Head of caudate nucleus (tissue), 42 donors: ENCODE measurements at places on chromosomes 3 and 15.

GRCh38 chr15:32951736-32952464 lies 234.1 kb downstream of the GREM1 start:
- DNase-seq: no peak

GRCh38 chr15:89954541-89954940 lies 41.8 kb upstream of the ARPIN start:
- no peak for DNase-seq

DNA sequence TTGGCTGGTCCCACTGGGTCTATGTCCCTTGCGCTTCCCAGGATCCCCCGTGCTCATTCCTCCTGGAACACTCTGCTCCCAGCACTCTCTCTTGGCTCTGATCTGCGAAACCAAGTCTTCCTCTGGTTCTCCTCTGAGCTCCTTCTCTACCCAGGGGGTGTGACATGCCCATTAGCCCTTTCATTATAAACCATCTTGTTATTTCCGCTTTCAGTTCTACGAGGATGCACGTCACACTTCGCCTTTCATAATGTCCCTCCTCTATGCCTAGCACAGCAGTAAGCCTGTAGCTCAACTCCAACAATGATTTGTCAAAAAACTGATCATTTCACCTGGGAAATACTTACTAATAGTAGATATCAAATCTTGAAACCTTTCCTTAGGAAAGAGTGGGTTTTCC lies 52.0 kb upstream of the RAD18 start:
- DNase-seq: no peak

DNA sequence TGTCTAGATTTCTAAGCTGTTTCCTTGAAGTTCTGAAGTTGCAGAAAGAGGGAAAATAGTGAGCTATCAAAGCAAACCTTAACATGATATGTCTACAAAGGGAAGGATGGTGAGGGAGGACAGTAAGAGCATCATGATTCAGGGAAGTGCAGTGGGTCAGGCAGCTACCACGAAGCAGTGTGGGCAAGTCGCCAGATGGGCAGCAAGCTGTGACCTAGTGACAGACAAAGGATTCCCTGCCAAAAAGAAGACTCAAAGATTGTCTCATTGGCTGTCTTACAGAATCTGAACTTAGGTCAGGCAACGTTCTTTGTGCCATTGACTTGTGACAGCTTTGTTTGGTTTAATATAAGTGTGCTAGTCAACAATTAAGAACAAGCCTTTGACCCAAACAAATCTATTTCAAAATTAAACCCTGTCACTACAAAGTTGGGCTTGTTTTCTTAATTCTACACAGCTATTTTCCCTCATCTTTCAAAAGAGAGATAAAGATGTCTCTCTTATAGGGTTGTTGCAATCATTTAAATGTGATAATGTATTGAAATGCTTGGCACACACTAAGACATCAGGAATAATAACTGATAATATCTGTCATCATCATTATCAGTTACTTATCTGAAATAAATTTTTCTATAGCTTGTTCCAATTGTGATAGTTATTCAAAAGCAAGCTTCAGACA lies 153.3 kb downstream of the ECT2 start:
- DNase-seq: no peak

DNA sequence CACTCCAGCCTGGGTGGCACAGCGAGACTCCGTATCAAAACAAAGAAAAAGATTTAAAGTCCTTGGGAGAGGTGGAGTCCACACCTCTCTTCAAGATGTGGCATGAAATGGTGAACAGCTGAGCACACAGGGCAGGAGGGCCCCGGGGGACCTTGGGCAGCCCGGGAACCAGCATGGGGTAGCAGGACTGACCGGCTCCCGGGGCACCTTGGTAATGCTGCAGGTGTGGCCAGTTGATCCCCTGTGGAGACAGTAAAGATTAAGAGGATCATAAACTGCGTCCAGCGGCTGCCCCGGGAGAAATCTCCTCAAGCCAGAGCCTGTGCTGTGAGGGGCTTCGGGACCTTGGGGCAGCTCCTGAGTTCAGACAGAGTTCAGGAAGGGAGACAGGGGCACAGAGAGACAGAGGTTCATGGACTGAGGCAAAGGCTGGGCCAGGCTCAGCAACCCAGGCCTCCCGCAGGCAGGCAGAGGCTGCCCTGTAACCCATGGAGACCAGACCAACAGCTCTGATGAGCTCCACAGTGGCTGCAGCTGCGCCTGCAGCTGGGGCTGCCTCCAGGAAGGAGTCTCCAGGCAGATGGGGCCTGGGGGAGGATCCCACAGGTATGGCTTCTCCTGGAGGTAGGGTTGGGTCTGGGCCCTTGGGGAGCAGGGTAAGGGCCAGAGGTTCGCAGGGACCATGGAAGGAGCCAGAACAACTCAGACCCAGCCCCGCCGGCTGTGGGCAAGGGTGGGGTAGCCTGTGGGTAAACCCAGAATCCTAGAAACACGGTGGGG lies at the start of gene NR2E3:
Gene NR2E3 (plus strand): TSS at position 299 of the 780 bp plus-strand sequence. CDS start 190 bp downstream, at position 489.
- DNase-seq: no peak

GRCh38 chr3:11002371-11002807 lies 9.8 kb downstream of the SLC6A1 start:
- no peak for DNase-seq

DNA sequence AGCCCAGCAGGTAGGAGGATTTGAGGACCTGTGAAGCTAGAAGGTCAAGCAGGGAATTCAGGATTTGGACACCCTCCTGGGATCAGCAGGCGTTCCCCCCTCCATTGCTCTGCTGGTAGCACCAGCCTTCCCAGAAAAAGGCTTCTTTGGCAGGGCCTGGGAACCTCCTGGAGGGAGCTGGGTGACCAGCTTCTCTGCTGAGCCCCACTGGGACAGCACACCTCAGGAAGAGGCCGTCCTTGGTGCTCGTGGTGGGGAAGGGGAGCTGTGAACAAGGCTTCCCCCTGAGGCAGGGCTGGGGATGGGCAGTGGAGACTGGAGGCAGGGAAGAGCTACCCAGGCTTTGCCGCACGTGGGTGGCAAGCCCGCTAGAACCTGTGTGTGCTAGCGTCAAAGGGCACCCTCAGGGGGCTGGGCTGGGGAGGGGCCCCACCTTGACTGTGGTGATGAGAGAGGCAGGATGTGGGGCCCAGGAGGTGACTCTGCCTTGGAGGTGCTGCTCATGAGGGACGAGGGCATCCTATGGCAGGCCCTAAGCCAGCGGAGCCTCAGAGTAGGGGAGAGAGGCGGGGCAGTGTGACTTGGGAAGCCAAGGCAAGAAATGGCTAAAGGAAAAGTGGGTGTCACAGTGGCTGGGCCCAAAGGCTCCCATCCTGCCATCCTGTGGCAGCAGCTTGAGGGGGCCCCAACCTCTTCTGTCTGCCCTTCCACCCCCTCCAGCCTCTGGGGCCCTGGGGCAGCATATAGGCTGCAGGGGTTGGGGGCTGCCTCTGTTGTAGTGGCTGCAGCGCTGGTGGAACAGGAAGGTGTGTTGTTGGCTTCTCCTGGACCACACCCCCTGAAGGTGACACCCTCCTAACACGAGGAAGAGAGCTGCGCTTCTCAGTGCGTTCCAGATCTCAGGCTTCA lies 20.7 kb downstream of the KLF13 start:
- no peak for DNase-seq

GRCh38 chr3:20064796-20065564 lies 24.7 kb downstream of the KAT2B start:
- no peak for DNase-seq

DNA sequence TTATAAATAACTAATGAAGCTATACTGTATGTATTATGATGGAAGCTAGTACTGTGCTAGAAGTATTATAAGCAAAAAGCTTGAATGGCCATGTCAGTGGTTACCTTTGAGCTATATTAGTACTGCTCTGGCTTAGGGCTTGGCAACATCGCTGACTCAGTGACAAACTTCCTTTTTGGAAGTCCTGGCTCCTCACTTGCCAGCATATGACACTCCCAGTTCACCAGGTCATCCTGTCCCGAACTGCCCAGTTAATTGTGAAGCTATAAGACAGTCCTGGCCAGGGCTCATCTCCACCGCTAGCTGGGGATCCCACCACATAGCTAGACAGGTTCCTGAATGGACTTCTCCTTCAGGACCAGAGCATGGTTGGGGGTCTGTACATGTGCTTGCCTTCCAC lies 31.9 kb downstream of the RAB8B start:
- DNase-seq: no peak

- DNase-seq: no peak
Measured at GRCh38 chr3:79367066-79367465, 400.7 kb downstream of the ROBO1 start.

- no peak for DNase-seq
Measured at GRCh38 chr3:197353001-197353866, 54.8 kb upstream of the DLG1 start.

DNA sequence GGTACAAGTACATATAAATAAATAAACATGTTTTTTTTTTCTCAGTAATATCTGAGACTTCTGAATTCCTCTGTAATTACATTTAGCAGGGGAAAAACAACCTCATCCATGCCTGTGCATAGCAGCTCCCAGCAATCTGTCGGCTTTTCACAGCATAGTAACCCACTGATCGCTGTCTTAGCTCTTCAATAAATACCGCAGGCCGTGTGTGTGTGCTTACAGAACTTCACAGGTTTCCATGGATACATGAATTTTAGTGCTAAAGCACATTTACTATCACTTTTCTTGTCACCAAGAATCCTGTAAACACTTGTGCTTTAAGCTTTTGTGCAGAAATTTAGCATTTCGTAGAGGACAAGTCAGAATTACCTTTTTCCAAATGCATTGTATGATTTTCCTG lies 4.0 kb upstream of the PLAAT1 start:
- DNase-seq: no peak

GRCh38 chr3:50687127-50687751 lies 12.5 kb downstream of the DOCK3 start:
- DNase-seq: no peak

GRCh38 chr3:149177122-149177521 lies 44.5 kb downstream of the CP start:
- DNase-seq: no peak

- peak; percentile 21 for DNase-seq
Measured at GRCh38 chr3:79086514-79086913, 681.3 kb downstream of the ROBO1 start.

GRCh38 chr15:85318048-85318731 lies 62.2 kb upstream of the AKAP13 start:
- no peak for DNase-seq

GRCh38 chr3:111859974-111860859 lies 1.2 kb downstream of the PHLDB2 start:
- DNase-seq: peak; percentile 7

DNA sequence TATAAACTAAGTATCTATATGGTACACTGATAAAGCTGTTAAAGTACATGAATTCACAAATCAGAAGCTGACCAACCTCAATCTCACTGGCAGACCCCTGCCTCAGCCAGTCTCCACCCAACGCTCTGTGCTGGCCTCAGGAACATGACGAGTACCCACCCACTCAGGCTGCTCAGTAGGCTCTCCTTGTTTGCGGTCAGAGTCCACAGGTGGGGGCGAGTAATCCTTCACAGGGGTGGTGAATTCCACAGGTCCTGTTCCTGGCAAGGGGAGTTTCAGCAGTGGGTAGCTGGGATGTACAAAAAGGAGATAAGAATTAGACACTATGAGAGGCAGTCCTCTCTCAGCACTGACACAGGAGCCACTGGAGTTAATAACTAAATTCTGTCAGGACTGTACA lies 40.9 kb downstream of the SCAP start:
- no peak for DNase-seq

DNA sequence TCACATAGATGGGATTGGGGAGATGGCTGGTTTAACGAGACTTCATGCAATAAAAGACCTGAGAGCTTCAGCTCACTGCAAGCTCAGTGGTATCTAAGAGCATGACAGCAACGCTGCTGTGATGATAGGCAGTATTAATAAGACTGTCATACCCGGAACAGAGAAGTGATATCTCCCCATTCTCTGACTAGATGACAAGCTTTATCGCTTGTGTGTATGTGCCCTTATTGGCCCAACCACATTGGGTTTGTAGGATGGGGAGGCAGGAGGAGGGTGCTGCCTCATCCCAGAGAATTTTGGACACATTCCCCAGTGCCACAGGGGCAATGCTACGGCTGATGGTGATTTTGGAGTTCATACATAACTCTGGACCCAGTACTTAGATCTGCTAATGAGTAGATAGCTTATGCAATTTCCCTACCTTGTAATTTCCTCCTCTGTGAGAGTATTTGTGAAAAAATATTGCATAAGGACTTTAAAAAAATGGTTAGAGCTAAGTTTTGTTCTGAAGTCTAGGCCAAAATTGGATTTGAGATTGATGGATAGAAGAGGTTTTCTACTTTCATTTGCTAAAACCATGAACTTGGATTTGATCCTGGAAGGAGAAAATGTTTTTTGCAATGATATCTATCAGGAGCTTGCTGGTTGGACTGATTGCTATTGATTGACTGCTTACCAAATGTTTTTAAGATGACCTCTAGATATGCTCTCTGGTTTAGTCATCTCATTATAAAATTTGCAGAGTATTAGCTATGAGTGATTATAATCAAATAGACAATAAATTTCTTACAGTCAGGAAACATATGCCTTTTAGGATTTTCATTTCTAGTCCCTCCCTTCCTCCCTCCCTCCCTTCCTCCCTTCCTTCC lies 14.0 kb upstream of the TMEM212 start:
- DNase-seq: no peak

DNA sequence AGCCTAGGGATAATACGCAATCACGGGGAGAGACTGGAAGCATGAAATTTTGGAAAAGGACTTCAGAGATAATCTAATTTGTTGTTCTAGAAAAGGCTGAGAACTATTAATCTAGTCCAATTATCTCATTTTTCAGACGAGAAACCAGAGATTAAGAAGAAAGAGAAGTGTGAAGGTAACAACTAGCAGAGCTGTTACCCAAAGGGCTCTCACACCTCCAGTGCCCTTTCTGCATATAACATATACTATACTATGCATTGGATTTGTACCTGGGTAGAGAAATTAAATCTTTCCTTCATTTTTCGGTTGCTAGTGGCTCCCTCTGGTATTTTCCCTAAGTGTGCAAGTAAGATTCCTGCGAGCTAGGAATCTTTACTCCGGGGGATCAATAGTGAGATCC lies 13.4 kb upstream of the TM4SF19 start:
- DNase-seq: no peak

DNA sequence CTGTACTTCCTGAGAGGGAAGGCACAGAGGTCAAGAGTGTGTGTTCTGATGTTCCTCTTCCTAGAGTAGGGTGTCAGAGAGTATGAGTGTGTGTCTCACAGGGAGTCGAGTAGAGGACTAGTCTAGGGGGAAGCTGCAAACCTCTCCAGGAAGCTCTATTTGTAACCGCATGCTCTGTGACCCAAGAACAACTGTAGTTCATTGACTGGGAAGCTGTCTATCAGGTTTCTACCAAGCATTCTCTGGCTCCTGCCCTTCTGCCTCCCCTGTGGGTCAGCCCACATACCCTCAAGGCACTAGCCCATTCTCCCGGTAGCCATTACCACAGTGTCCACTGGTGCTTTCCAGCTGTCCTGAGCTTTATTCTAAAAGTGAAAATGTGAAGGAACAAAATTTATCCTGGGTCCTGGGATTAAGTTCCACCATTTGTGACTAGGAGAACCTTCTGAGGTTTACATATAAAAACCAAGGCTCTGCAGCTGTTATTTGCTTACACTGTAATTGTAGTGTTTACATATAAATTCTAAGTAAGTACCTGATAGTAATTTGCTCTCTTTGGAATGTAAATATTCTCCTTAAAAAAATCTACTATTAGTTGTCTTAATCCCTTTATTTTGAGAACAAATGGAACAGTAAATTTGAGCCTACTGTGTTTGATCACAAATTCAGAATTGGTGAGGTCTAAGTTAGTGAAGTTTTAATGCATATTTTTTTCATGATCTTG lies 40.7 kb downstream of the MYRIP start:
- DNase-seq: no peak
